ENCODE measurements at places on chromosomes 11 and 22. TPM values are rescaled to one million over a fixed set of nuclear protein-coding genes. Genes with fewer than 3 reads are reported as not detected.
A peak's percentile ranks its signal among the peaks of the same experiment; 100 is the strongest.

Gene RANGAP1
- 194 TPM for total RNA-seq

DNA sequence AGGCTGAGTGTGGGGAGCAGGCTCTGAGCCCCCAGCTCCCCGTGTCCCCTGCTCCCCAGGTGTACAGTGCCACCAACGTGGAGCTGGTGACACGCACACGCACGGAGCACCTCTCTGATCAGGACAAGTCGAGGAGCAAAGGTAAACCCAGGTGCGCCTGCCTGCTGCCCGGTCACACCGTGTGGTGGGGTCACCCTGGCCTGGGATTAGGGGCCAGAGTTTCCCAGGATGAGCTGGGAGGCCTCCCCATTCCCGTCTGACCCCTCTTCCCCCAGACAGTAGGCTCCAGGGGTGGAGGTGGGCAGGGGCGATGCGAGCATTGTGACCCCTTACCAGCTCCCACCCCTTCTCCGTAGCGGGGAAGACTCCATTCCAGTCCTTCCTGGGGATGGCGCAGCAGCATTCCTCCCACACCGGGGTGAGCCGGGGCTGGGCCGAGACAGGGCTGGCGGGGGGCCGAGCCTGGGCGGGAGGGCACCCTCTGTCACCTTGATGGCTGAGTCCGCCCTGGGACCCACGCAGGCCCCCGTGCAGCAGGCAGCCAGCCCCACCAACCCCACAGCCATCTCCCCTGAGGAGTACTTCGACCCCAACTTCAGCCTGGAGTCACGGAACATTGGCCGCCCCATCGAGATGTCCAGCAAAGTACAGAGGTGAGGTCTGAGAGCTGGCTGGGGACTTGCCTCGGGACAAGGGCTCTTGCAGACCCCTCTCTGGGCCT, 3.7 kb upstream of the SSH3 start:
- DNase-seq: no peak

DNA sequence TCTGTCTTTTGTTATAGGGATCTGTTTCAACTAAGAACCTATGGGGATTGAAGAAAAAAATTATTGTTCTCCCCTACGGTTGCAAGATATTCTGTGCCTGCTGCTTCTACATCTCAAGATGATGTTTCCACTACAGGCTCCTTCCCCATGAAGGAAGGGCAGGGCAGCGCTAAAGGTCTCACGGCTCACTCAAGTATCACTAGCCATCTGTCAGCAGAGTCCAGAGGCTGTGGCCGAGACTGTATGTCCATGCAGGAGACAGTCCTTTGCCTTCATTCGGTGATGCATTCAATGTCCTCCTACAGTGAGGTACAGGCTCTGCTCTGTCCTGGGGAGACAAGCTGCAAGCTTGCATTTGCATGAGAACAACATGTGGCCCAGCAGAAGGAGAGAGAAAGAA, 518.0 kb downstream of the OPCML start:
- DNase-seq: no peak

Gene JAM3
- total RNA-seq: 0.22 TPM

DNA sequence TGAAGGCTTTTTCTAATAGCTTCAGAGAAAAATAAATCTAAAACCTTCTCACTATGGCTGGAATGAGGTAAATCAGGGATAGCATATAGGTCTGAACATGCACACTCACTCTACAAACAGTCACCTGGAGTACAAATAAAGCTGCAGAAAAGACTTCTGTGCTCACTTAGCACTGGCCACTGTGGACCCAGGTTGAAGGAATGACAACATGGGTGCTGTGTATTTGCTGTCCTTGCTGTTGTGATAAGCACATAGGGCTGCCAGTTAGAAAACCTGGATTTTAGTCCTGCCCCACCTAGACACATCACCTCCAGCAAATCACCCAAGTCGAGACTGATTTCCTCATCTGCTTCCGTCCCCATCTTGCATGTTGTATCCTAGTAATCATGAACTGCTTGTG, 51.2 kb downstream of the FZD4 start:
- no peak for DNase-seq

- no peak for DNase-seq
Observed at GRCh38 chr11:110314366-110315095, 18.1 kb upstream of the RDX start.

GRCh38 chr11:73059915-73060314, 82.2 kb downstream of the FCHSD2 start:
- DNase-seq: no peak

Gene ZP1
- total RNA-seq: not detected

GRCh38 chr22:31912407-31912743, 32.0 kb upstream of the YWHAH start:
- no peak for DNase-seq

Gene RGL4
- not detected for total RNA-seq

DNA sequence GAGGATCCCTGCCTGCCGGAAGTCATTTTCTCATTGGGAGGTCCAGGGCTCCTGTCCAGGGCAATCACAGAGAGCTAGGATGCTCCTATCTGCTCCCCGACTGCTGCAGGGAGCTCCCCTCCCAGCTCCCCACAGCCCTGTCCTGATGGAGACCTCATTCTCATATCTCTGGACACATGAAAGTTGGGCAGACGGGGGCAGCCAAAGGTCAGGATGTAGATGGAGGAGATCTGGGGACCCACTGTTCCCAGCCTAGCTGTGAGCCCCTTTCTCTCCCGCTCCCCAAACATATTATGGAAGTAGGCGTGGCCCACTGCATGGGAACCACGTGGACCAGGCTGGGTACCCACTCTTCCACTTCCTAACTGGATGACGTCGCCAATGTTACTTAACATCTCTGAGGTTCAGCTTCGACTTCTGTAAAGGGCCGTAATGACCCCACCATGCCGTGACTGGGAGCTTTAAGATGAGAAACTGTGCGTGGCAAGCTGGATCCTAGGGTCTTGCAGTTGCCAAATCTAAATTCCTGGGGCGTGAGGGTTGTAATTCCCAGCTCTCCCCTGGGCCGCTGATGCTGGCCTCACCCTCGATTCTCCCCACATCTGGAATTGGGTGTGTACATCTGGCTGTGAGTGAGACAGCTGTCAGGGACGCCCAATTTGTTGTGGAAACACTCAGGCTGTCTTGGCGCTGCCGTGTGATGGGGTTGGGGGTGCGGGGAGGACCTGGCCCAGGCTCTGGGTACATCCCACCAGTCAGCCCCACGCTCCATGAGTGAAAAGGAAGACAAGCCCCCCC, 1.8 kb downstream of the CDC42EP2 start:
- DNase-seq: no peak

DNA sequence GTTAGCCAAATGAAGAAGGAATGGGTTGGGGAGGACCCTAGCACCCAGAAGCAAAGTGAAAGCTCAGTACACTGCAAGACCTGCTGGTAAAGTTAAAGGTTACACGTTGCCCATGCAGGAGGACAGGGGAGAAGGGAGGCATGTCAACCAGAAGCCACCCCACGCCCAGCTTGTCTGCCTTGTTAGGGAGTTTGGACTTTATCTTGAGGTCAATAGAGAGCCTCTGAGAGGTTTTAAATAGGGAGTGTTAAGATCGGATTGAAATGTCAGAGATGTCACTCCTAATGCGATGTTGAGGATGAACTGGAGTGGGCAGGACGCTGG, 18.7 kb upstream of the PEX26 start:
- DNase-seq: no peak

DNA sequence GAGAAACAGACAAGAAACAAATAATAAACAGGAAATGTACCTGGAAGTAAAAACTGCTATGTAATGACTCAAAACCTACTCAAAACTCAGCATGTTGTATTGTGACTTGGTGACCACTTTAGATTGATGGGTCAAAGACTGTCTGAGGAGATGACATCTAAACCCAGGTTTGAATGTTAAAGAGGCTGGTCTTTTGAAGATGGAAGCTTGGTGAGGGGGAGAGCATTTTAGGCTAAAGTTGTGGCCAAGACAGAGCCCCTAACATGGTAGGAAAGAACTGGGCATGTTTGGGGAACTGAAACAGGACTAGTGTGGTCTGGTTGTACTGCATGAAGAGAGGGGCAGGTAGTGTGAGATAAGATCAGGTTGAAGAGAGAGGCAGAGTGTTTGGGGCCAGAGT, 85.3 kb upstream of the MYO18B start:
- DNase-seq: no peak

- DNase-seq: no peak
Observed at GRCh38 chr11:61780581-61781162, 11.7 kb downstream of the TMEM258 start.

Gene MMP7
- total RNA-seq: 171 TPM

DNA sequence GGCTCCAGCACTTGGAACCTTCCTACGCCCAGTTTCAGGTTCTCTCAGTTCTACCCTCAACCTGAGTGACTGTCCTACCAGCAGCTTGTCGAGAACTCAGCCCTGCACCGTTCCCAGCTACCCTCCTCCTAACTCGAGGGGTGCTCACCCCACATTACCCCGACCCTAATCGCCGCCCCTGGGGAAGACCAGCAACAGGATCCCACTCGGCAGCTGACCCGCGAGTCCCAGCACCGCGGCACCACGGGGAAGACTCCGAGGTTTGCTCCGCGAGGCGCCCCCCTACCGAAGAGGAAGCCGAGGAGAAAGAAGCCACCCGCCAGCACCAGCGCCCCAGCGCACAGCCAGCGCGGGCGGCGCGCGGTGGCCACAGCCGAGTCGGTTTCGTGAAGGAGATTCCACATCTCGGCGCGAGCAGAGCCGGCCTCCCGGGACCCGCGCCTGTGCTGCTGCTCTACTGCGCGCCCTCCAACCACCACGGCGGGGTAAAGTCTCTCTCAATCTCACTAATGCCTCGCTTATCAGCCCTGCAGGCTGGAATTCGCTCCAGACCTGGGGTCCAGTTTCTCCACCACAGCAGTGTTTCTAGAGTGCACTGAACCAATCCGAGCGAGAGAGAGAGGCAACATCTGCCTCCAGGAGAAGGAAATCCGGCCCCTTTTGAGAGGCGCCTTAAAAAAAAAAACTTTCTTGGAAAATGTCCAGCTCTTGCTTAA, at the start of gene FOLH1:
Gene FOLH1 (minus strand): TSS at position 597 of the 716 bp plus-strand sequence. CDS start 193 bp downstream, at position 404.
- peak; percentile 12 for DNase-seq

GRCh38 chr11:14813516-14813915, 78.5 kb downstream of the CYP2R1 start:
- DNase-seq: no peak

Gene ANGPTL5
- not detected for total RNA-seq

Gene PATE2
- not detected for total RNA-seq
